Erythroblast (primary cell): ENCODE measurements at places on chromosomes 13 and 19.

DNA sequence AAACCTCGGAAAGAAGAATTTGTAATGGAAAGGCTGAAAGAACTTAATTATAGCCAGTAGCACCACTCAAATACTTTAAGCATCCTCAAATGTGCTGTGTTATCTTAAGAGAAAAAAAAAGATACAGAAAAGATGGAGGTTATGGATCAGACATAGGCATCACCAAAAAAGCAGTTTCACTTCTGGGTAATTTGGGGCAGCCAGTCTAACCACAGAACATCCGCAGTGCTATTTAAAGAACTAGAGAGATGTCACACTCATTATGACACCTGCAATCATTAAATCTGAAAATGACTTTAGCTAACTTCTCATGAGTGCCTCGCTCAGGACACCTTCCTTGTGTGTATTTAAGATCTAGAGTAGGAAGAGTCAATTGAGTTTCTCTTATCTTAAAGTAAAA lies 211.8 kb downstream of the RBM26 start:
- no peak for DNase-seq

GRCh38 chr13:75173457-75174356 lies 308.3 kb downstream of the TBC1D4 start:
- DNase-seq, result no peak

DNA sequence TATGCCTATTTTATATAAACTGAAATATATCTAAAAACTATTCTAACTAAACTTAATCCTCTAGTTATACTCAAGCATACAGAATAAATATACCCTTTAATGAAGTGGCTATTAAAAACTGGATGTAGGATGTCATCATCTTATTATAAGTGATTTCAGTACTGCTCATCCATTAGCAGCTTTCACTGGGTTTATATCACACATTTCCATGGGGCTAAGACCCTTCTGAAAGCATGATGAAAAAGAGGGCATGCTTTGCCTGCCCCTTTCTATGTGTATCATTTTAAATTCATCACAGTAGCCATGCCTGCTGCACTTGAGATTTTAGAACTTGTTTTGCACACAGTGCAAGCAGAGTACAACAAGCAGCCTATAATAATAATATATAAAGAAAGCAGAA lies 477.5 kb downstream of the SLITRK6 start:
- no peak for DNase-seq

- DNase-seq, result no peak
These were observed 7.6 kb downstream of the TRPM4 start for GRCh38 chr19:49165111-49165750.

DNA sequence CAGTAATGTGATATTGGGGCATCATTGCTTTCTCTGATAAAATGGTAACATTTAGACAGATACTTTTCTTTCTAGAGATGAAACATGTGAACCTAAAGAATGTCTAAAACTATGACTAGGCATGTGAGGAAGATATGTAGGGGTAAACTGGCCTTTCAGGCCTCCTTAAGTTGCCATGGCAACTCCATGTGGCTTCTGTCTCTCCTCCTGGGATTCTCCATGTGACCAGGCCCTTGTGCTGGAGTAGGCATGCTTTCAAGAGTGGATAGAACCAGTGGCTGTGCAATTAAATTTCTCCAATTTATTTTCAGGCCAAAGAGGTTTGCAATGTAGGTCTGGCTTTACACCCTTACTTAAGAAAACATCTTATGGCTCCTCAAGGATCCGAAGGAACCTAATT lies 130.8 kb downstream of the OLFM4 start:
- DNase-seq, result no peak

GRCh38 chr13:113948034-113948742 lies 25.7 kb downstream of the C13orf46 start:
- DNase-seq, result no peak

DNA sequence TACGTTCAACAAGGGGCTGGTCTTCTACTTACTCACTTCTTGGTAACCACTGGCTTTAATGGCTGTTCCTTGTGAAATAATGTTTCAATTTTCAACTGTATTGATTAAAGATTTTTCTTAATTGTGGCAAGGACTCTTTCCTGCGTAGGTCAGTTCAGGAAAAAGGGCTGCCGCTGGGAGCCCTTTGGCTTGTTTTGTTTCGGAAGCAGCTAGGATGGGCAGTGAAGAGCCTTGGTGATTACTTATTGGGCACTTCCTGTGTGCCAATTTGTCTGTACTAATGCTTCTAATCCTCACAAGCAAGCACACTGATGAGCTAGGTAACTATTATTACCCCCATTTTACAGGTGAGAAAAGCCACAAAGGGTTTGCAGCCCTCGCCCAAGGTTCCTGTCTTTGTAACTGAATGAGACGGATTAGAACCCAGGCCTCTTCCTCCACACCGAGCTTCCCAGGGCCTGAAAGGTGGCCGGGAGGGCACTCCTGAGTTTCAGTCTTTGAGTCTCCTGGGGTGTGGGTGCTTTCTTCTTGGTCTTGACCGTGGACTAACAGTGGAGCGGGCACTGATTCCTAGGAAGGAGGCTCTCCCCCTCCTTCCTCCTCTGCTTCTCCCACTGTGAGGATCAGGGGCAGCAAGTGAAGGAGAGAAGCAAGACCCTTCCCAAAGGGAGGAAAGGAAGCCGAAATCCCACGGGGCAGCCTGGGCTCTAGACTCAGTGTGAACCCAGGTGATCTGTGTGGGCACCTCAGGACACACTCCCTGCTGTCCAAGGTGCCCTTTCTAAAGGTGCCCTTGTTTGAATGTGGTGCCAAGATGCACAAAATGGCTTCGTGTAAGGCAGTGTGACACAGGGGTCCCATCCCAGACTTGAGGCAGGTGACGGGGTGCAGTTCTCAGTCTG lies 3.7 kb downstream of the COL4A2 start:
- no peak for DNase-seq

DNA sequence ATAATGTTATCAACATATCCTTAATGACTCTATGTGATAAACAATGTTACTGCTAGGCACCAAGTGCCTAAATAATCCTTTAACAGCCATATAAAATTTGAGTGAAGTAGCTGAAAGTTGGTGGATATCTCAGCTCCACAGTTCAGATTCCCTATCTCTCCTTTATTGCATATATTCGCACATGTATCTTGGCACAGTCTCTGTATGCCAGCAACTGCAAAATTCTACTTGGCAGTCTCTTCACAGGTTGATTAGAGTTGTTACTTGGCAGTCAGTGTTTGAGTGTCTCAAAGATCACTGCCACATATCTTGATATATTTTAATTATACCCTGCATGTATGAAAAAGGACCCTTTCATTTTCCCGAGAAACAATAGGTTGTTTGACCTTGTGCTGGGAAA lies 879.3 kb downstream of the OLFM4 start:
- no peak for DNase-seq

GRCh38 chr19:8489561-8490394 lies 12.7 kb downstream of the PRAM1 start:
- DNase-seq, result no peak

DNA sequence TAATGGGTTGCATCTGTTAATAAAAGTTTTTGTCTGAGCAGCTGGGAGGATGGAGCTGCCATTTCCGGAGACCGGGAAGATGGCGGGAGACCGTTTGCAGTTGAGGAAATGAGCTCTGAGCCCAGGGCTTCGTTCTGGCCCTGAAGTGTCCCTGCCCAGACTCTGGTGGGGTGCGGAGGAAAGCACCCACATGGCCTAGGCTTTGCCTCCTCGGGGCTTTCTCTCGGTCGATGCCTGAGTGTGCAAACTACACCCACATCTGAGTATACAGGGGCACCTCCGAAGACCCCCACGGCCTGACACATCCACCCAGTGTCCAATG lies 15.6 kb upstream of the NANOS3 start:
- no peak for DNase-seq

- DNase-seq, result peak; percentile 86
These were observed 1.0 kb upstream of the DBP start for GRCh38 chr19:48637948-48638830.

DNA sequence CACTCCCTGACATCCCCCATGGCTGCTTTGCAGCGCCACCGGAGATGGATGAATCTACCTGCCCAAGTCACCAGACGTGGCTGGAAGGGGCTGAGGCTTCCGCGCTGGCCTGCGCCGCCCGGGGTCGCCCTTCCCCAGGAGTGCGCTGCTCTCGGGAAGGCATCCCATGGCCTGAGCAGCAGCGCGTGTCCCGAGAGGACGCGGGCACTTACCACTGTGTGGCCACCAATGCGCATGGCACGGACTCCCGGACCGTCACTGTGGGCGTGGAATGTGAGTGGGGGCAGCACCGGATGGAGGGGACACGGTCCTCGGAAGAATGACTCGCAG lies 4.6 kb downstream of the ICAM5 start:
- DNase-seq, result no peak

DNA sequence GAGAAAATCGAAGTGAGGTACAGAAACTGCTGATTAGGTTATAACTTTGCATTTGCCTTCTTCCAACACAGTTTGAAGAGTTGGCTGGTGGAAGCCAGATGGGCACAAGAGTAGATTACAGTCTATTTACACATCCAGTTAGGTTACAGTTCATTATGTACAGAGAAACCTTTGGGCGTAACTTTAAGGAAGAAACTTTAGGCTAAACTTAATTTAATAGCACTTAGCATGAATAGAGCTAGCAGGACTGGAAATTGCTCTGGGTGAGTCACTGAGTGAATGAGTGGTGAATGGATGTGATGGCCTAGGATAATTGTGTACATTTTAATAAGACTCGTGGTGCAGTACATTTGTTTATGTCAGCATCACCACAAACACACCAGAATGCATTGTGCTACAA lies 62.9 kb upstream of the KLHL1 start:
- DNase-seq, result no peak

DNA sequence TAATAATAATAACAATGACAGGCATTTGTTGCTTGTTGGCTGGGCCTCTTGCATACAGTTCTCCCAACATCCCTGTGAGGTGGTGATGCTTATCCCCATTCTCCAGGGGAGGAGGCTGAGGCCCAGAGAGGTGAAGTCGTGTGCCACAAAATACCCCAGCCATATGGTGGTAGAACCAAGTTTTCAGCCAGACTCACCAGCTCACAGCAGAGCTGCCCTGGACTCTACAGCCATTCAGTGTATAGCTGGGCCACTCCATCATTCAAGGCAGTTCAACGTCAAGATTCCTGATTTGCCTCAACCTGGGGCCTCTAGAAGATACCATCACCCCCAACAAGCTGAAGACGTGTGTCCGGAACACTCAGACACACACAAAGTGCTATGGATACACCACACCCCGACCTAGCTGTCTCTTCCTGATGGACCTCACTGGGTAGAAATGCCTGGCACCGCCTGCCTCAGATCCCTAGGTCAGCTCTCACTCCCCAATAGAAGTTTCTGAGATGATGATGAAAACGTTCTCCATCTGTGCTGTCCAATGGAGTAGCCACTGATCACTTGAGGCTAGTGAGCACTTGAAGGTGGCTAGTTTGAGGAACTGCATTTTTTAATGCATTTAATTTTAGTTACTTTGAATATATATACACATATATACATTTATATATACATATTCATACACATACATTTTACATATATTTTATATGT lies 4.3 kb upstream of the CEACAM19 start:
- no peak for DNase-seq

- no peak for DNase-seq
These were observed 422.3 kb upstream of the GPC6 start for GRCh38 chr13:92804346-92804745.

GRCh38 chr19:19110410-19111135 lies 27.7 kb downstream of the TMEM161A start:
- peak; percentile 65 for DNase-seq

- no peak for DNase-seq
These were observed 446.9 kb downstream of the COG6 start for GRCh38 chr13:40102360-40102727.
